ENCODE measurements at places on chromosomes 1 and 21.

- no peak for DNase-seq
Measured at GRCh38 chr21:37766129-37766528, 150.1 kb downstream of the KCNJ6 start.

GRCh38 chr21:14955936-14956520 is 108.8 kb downstream of the NRIP1 start:
- no peak for DNase-seq

DNA sequence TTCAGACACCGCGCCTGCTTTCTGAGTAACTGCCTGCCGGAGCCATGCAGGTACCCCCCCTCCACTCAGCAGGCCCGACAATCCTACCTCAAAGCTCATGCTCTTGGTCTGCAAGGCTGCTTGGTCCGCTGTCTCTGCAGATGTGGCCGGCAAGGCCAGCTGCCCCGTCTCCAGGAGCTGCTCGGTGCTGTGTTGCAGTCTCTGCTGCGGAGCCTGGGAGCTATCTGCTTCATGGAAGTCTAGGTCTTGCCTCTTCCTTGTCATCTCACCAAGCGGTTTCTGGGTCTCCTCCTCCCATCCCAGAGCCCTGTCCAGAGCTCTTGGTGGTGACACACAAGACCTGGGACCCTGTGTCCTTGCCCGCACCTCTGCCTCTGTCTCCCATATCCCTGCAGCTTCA is 24.0 kb upstream of the GNPAT start:
- no peak for DNase-seq

DNA sequence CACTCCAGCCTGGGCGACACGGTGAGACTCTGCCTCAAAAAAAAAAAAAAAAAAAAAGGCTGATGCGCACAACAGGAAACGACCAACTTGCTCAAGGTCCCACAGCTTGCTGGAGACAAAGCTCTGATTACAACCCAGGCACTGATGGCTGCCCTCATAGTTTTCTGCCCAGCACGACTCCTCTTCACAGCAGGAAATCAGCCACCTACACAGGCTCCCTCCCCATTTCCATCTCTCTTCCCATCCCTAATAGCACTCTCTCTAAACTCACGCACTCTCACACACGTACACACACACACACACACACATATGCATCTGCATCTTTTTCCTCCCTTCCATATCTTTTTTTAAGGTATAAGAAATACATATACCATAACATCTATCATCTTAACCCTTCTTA is 153.5 kb upstream of the SOD1 start:
- DNase-seq, result no peak

DNA sequence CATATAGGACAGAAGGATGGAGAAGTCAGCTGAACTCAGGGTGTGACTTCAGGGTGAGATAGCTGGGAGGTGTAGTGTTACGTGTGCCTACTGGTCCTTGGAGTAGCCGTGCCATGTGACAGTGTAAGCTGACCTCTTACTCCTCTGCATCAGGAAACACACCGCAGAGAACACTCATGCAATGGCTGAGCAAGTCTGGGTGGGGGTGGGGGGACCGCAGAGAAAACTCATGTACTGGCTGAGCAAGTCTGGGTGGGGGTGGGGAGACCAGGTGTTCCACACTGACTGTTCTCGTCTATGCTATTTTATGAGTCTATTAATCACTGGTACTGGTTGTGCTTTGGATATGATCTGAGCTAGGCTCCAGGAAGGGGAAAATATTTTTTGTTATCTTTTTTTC is 233.1 kb downstream of the PAPPA2 start:
- no peak for DNase-seq

- DNase-seq, result no peak
Measured at GRCh38 chr1:37558411-37558810, 1.7 kb downstream of the DNALI1 start.

DNA sequence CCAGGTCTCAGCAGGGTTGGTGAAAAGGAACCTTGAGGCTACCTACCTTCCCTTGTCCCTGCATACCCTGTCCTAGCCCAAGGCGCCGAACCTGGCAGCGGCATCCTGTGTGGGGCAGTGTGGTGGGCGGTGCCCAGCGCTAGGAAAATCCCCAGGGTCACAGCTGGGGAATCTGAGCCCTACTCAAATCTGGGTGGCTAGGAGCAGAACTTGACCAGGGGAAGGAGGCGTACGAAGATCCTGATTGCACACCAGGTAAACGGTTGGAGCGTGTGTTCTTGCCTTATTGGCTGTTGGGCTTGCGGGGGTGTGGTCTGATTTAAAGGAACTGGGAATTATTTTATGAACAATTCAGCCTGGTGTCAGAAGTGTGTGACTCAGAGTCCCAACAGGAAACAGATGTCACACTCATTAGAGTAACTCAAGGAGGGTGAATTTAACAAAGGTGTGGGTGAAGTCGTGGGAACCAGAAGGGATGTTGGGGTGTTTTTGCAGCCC is 118.6 kb downstream of the LRIG2 start:
- DNase-seq, result no peak

DNA sequence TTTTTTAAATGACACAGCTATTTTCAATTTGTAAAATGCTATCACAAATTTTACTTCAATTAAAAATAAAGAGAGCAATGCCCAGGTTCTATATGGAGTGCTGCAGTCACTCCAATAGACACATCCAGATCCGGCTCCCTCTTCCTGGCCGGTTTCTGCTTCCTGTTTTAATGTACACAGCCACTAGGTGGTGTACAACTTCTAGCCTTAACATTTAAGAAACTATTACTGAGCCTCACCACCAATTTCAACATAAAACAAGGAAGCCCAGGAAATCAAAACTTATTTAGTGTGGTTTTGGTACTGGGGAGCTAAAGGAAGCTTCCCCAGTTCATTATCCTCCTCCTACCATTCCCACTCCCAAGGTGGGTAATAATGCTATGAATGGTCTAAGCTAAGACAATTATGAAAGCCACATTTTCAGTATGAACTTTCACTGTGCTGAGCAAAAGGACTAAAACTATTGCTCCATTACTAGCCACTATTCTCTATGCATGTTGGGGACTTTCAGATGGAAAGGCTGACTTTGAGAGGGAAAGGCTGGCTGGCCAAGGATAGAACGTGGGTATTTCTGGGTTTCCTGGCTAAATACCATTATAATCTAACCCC is 25.5 kb upstream of the MTMR11 start:
- DNase-seq, result no peak

GRCh38 chr1:41368366-41368765 is 7.1 kb downstream of the FOXO6 start:
- no peak for DNase-seq

DNA sequence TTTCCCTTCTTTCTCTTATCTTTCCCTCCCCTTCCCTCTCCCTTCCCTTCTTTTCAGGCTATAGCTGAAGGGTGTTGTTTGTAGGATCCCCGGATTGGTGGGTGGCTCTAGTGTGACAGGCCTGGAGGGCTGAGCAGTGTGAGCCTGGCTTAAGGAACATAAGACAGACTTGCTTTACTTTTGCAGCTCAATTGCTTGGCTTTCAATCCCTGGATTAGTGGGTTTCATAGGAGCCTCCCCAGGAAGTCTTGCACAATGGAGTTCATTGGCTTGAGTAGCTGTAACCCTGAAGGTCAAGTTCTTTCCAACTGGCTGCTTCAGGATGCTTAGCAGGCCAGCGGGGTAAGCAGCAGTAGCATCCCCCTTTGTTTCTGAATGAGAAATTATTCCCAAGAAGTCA is 126.7 kb downstream of the CAMTA1 start:
- DNase-seq, result no peak

GRCh38 chr1:204390751-204391466 is 20.7 kb downstream of the PPP1R15B start:
- no peak for DNase-seq

- no peak for DNase-seq
Measured at GRCh38 chr21:16330082-16330907, 600.5 kb downstream of the USP25 start.

GRCh38 chr1:182406012-182406411 is 5.5 kb upstream of the TEDDM1 start:
- DNase-seq, result no peak

GRCh38 chr1:202081992-202082391 is 40.7 kb upstream of the GPR37L1 start:
- DNase-seq, result no peak

- no peak for DNase-seq
Measured at GRCh38 chr1:192108161-192108560, 50.1 kb upstream of the RGS18 start.

DNA sequence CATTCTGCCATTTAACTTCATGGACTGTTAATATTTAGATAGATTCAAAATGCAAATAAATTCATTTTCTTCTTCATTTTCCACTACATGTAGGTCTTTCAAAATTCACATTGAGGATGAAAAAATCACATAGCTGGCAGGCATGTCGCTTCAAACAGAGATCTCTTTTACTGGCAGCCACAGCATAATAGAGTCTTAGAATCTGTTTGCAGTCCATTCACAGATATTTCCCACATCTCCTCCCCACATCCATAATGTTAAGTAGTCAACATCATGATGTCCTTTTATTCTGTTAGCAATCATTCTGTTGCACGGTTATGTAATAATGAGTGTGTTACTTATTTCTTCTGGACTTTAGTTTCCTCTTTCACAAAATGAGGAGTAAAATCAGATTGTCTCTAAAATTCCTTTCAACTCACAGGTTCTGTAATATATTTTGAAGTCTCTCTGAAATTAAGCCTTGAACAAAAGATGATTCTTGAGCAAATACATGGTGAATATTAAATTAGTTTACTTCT is 257.5 kb upstream of the SNX7 start:
- DNase-seq, result no peak

DNA sequence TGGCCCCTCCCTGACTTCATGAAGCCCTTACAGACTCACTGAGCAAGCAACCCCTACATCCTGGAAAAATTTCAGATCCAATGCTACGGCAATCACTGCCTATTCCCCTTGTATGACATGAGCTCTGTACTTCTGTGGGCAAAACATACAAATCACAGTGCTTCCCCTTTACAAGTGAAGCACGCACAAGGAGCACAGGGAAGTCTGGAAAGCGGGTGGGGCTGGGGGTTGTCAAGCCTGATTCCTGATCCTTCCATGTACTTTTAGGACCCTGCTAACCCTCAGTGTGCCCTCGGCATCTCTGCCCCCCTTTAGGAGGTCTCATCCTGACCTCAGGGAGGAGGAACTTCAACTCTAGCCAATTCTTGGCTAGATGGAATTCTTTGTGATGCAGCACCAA is 405.7 kb upstream of the POU3F1 start:
- no peak for DNase-seq

DNA sequence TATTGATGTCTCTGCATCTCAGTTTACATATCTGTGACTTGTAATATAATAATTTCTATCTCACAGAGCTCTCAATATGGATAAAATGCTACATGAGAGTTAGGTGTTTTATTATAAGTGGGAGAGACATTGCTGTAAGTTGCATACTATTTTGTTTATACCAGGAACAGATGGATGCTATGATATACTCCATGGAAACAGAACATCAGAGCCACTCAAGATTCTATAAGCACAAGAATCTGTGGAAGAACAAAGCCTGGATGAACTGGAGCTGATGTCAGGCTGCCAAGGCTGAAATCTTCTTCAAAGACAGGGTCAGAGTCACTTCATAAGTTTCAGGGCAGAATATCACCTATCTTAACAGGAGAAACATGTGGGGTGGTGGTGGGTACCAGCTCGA is 30.2 kb downstream of the DUSP10 start:
- DNase-seq, result no peak

DNA sequence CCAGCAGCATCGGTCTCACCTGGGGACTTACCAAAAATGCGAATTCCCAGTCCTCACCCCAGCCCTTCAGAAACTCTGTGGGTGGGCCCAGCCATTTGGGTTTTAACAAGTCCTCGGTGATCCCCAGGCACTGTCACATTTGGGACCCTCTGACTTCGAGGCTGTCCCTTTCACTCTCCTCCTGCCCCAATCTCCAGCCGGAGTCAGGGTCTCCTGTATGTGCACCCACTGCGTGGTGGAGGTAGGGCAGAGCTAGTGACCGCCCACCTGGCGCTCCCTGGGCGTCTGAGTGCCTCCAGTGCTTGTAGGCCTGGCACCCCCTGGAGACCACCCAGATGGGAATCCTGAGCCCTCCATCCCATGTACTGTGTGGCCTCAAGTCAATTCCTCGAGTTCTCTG is 31.1 kb downstream of the EPHA8 start:
- no peak for DNase-seq

GRCh38 chr1:19979494-19979977 is at the start of gene PLA2G2A:
Gene PLA2G2A (minus strand): TSS chr1:19979618. CDS start chr1:19978773, 845 bp downstream.
- no peak for DNase-seq

DNA sequence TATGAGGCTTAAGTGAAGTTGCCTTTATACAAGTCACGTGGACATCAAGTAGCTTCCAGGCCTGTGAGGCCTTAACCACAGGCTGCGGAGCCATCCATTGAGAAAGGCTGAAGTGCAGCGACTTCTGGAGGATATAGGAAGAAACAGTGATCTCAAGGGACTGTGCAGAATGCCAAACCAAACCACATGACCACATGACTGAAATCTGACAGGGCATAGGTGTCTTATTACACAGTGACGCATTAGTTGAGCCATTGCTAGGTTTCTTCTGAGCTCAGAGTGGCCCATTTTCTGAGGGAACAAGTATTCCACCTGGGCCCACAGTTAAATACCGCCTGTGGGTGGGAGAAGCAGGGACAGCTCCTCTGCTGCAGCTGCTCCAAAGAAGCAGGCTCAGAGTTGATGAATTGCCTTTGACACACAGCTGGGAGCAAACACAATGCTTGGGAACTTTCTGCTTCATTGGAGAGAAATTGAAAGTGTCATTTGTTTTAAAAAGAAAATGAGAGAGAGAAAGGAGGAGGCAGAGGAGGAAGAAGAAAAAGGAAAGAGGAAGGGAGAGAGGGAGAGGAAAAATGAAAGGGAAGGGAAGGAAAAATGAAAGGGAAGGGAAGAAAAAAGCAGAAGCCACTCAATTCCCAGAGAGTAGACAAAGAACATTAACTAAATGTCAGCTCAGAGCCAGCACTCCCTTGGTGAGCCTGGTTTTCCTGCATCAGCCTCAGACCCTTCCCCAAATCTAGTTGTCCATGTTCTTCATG is 94.4 kb downstream of the COLGALT2 start:
- no peak for DNase-seq

All from activated T-helper 9 cell treated with anti-CD3 and anti-CD28 coated beads, Interleukin-2, amount 50 U/mL, for 16 hours (primary cell).